Forelimb muscle (tissue), 1 donor: ENCODE measurements at places on chromosomes 11 and 22.

GRCh38 chr11:45304111-45304991, 18.2 kb upstream of the SYT13 start:
- no peak for DNase-seq

DNA sequence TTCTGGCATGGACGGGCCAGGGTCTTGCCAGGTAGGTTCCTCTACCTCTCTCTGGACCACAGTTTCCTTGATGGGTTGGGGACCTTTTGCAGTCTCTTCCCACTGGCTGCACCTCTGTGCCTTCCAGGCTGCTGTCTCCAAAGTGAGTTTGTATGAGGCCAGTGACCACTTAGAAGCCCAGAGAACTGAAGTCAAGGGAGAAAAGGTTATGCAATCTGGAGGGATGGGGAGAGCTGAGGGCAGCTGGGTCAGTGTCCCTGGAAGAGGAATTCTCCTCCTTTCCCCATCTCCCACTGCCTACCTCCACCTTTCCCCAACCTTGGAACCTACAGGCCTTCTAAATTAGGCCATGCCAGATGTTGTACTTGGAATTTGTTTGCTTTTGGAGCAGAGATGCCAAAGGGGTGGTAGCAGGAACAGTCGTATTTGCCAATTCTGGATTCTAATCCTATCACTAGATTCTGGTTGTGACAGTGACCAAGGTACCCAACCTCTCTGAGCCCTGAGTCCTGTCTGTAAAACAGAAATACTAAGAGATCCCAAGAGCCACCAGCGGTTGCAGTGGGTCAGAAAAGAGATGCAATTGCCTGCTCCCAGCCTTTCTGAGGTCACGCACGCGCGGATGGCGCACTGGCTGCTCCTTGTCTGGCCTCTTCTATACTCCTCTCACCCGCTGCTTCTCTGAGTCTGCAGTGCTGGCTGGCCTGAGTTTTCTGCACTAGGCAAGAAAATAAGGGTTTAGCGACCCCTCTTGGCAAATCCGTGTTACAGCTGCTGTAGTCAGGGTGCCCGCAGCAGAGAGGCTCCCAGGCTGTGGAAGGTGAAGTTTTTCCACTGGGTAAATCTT, 10.7 kb upstream of the ACCSL start:
- DNase-seq, result peak; percentile 61

GRCh38 chr22:46528121-46528610, 9.3 kb downstream of the CELSR1 start:
- DNase-seq, result no peak

GRCh38 chr11:108596701-108597100, 3.1 kb upstream of the EXPH5 start:
- DNase-seq, result no peak

DNA sequence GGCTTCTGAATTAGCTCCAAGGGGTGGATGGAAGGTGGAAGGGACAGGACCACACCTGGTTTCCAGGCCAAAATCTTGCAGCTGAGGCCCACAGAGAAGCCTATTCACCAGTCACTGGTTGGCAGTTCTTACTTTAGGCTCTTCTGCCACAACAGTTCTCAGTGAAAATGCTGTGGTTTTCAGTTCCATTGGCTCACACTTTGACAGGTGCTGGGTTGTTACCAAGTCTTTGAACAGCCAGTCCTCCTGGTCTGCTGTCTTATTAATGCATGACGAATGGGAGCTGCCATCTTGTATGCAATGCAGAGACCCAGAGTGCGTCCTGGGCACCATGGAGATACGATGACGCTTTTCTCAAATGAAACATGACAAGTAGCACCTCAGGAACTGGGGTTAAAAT, 232.0 kb upstream of the ZBED5 start:
- no peak for DNase-seq

GRCh38 chr11:1304380-1304779, 5.1 kb downstream of the TOLLIP start:
- DNase-seq, result no peak

- no peak for DNase-seq
These were observed 75.7 kb downstream of the JRKL start for GRCh38 chr11:96465512-96465911.

DNA sequence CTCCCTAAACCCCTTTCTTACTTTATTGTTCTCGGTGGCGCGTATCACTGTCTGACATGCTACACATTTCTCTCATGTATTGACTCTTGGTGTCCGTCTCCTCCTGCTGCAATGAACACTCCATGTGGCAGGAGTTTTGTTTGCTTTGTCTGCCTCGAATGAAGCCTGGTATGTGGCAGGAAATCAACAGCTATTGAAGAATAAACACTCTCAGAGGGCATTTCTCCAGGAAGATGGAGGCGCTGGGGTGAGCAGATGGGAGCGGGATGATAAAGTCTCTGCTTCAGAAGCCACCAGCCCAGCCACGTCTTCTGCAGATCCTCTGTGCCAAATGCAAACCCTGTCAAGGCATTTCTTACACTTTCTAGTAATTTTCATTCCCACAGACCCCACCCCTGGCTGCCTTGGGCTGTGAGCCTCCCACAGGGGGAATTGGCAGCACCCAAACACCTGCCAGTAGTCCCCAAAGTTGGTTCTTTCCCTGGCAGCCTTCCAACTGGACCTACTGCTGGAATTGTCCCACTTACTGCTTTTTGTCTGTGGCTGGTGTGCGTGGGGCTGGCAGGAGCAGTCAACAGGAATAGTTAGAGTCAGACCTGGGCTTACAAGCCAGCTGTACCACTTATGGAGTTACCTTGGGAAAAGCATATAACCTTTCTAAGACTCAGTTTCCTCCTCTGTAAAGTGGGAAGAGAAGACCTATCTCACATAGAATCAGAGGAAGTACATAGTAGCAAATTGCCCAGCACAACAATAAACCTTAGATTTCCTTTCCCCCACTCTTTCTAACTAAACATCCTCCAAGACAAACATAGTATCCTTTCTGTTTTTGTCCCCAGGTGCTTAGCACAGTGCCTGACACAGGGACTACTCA, 13.3 kb upstream of the IL10RA start:
- no peak for DNase-seq

DNA sequence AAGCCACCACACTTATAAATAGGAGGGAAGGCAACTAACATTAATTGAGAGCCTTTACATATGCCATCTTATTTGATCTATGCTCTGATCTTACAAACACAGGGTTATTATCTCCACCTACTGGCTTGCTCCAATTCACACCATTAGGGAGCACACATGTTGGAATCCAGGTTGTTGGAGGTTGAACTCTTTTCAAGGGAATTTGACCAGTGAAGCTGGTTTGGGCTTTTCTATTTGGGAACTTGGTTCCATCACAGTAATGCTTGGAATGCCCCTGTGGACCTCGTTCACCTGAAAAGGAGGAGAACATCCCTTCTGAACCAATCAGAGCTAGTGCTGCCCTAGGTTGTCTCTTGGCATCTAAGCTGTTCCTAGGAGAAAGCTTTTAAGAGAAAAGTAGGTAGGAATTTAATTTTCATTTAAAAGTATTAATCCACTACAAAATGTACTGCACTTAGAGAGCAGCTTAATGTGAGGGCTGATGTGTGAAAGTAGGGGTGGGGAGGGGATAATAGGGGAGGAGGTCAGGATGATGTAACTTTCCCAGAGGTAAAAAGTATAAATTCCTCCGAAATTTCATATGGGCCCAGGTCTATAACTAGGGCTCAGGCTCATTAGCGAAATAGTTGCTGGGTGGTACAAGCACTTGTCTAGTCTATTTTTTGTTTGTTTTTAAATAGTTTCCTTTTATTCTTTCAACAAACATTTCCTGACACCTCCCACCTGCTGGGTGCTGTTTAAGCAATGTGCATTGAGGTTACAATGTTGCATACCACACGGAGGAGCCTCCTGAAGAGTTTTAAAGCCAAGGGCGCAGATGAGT, 7.6 kb upstream of the MICAL2 start:
- DNase-seq, result no peak

DNA sequence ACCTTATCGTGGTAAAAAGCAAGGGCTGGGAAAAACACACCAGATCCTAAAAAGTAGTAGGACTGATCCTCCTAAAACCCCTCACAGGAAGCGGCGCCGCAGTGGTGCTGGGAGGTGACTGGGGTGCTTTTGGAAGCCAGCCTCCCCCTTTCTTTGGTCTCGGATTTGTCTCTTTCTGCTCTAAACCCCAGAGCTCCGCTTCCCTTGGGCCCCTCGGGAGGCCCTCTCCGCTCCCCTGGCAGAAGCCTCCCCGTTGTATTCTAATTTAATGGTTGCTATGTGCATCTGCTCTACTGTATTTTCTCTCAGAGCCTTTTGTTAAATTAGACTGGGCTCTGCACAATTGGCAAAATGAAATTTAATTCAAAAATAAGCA, 587.7 kb downstream of the OPCML start:
- DNase-seq, result no peak

- DNase-seq, result no peak
These were observed 126.8 kb downstream of the LARGE1 start for GRCh38 chr22:33793475-33793874.

GRCh38 chr22:50628543-50629134, 687 bp upstream of the ARSA start:
- DNase-seq, result no peak
